ENCODE measurements at places on chromosomes 6 and 20.

DNA sequence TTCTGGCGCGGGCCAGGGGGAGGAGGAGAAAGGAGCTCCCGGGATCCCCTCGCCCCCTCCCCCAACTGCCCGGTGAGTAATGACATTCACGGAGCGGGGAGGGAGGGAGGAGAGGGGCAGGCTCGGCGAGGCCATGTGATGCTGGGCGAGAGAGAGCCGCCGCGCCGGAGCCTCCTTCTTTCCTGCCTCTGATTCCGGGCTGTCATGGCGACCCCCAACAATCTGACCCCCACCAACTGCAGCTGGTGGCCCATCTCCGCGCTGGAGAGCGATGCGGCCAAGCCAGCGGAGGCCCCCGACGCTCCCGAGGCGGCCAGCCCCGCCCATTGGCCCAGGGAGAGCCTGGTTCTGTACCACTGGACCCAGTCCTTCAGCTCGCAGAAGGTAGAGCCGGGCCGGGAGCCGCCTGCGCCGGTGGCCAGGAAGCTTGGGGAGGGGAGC lies at the start of gene GDAP1L1:
TSS of gene GDAP1L1 (plus strand) at position 178 of the 441 bp plus-strand sequence. CDS start at position 205, 27 bp downstream.
- DNase-seq, result no peak

GRCh38 chr20:5770987-5771318 lies 20.8 kb downstream of the SHLD1 start:
- DNase-seq, result no peak

- DNase-seq, result no peak
These were observed 1.9 kb upstream of the TRIM38 start for GRCh38 chr6:25960734-25961133.

DNA sequence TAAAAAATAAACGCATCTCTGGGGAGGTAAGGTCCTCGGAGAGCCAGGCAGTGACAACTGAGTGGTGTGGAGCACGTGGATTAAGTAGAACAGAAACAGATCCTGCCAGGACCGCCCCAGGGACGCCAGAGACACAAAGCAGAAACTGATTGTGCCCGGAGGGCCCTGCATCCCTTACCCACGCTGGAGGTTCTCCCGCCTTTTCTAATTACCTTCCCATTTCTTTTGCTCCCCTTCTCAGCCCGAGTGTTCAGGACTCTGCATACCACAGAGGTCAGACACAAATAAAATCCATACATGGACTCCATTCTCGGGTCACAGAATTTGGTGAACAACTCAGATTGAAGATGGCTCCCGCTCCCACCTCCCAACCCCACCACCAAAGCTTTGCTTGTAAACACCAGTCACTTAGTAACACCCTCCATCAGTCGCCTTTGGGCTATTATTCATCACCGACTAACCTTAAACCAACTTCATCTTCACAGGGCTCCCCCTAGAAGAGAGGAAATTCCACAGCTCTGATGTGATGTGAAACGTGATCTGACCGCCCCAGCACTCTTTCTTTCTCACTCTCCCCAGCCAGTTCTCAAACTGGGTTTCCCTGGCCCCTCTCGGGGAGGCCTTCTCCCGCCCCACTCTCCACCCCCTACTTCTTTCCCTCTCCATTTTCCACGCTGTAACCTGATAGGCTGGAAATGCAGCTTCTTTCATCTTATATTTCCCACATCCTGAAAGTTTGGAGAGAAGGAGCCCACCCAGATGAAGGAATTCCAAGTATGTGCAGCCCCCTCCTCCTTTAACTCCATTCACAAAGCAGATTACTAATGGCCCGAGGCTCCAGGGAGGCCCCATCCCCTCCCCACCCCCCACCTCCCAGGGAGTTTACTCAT lies 32.5 kb upstream of the PIM1 start:
- no peak for DNase-seq

DNA sequence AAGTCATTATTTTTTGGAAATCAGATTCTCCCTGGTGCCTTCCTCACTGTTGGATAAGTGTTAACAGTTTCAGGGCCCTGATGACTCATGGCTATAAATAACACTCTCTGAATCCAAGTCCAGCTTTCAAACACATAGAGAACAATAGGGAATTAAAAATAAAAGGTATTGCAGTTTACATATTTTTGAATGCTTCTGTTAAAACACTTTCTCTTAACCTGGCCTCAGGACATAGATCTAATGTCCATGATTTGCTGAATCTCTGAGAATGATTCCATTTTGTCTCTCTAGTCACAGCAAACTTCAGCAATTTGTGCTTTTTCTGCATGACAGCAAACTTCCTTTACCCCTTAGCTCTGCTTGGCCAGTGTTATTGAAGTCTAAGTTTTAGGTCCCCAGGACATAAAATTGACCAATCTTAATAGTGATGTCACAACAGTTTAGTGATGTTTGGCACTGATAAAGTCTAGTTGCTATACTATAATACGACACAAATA lies 1192.4 kb upstream of the CITED2 start:
- DNase-seq, result no peak

- no peak for DNase-seq
These were observed 2.3 kb upstream of the ADGRF1 start for GRCh38 chr6:47044397-47044796.

DNA sequence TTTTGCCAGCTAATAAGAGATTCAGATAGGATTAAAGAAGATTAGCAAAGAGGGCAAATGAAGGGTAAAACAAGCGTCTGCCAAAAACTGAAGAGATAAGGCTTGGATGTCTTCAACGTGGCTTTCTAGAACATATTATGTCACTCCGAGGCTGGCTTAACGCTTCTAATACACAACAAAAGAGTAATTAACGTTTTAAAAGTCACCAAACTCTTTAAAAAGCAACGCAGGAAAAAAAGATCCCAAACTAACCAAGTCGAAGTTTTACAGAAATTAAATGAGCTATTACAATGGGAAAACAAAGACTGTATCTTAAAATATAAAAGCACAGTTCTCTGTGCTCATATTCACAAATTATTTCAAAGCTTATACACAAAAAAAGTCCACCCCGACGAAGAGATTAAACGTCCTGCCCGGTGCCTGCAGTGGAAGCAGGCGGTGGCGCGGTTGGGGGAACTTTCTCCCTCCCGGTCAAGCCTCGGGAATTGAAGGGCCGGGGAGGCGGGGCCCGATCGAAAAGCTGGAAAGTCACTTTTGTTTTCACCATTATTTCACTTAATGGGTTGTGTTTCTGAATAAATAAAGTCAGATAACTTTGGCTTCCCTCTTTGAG lies 1.2 kb downstream of the MAK start:
- no peak for DNase-seq

DNA sequence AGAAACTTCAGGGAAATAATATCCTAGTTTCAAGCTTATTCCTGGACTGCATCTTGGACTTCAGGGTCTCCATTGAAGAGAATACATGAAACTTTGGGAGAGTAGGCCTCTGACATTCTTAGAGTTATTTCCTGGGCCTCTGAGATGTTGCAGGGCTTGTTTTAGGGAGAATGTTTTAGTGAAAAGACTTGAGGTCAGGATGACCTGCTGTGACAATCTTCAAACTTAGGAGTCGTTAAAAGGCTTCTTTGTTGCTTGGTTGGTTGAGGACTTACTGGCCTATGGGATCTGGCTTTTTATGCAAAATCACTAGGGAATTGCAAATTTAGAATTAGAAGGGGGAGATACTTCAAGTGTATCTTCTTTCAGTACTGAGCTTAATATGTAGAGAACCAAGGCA lies 613.2 kb upstream of the FLRT3 start:
- no peak for DNase-seq

- no peak for DNase-seq
These were observed 447.8 kb downstream of the FRK start for GRCh38 chr6:115612796-115613479.

- DNase-seq, result no peak
These were observed 172.0 kb downstream of the COL9A1 start for GRCh38 chr6:70130865-70131264.

- DNase-seq, result no peak
These were observed 66.0 kb downstream of the ARHGAP18 start for GRCh38 chr6:129643968-129644367.

- no peak for DNase-seq
These were observed 26.0 kb downstream of the TRAM2 start for GRCh38 chr6:52550870-52551269.

DNA sequence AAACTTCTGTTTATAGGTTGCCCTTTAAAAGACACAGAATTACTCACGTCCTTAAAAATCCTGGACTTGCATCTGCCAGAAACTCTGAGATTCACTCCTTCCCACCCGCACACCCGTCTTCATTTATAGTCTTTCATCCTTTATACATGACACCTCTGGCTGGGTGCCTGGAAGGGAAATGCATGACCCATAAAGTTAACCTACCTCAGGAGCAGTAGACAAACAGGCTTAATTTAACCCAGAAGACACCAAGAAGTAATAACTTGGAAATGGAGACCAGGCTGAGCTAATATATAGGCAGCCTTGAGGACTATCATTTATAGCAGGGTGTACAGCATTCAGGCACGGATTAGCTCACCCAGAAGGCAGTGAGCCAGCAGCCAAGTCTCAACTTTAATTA lies 429.0 kb upstream of the NRSN1 start:
- DNase-seq, result no peak

DNA sequence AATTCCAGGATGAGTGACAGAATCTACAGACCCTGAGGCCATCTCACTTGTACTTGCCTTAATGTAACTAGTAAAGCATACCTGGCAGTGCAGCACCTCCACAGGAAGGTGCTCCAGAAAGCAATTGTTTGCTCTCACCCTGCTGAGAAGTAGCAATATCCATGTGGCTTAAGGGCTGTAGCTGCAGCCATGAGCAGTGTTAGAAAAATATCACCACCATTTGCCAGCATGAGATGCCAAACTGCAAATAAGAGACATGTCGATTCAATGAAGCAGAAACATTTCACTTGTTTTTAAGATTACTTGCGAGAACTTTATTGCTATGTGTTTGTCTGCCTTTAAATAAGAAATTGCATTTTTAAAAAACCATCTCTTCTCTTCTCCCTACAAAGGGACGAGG lies 151.5 kb downstream of the PRL start:
- DNase-seq, result no peak

DNA sequence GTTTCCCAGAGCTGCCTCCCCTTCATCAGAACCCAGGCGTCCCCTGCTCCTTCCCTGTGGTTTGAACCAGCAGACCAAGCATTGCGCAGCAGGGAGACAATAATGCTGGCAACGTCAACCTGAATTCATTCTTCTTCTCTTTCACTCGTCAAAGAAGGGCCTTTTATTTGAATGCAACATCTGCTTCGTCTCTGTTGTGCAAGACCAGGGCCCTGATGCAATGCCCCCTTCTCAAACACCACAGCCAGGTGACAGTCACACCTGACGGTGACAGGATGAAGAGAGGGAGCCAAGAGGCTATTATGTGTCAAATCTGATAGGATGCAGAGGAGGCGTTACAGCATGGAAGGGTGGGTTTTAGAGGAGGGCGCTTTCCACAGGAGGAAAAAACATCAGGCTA lies 8.0 kb downstream of the INSM1 start:
- DNase-seq, result no peak

DNA sequence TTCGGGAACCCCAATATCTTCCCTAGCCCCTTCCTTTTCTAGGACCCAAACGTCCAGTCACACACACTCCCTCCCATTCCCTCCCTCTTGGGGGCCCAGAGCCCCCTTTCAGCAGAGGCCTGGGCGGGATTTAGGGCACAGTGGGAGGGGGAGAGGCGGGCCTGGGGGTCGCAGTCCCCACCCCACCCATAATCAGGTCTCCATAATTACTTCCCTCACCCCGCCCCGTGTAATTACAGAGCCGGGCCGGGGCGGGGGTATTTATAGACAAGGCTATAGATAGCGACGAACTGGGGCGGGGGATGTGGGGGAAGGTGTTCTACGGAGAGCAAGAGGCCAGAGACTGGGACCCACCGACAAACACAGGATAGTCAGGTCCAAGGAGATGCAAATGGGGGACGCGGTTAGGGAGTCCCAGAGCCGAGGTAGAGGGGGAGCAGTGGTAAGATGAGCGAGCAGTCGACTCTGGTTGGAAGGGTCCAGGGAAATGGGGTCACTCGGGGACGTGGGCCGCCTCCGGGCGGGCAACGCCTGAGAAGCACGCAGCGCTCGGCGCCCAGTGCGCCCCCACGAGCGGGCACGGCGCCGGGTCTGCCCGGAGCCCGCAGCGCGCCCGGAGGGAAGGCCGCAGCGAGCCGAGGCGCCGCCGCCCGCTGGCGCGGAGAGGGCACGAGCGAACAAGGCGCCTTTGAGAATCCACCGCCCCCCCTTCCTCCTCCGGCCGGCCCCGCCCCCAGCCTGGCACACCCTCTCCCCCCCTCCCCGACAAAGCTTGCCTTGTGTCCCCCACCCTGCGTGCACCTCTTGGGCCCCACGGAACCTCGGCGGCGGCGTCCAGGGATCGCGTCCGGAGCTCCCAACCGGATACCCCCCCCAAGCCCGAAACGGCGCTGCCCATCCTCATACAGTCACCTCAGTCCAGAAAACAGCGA lies 670 bp upstream of the COL11A2 start:
- DNase-seq, result no peak

DNA sequence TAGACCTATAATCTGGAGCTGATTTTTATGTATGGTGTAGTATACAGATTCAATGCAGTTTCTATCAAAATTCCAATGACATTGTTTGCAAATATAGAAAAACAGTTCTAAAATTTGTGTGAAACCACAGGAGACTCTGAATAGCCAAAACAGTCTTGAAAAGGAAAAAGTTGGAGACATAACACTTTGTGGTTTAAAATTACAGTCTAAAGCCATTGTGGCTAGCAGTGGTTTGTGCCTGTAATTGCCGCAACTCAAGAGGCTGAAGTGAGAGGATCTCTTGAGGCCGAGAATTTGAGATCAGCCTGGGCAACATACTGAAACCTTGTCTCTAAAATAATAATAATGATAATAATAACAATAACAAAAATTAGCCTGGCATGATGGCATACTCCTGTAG lies 213.7 kb downstream of the CDKAL1 start:
- no peak for DNase-seq

DNA sequence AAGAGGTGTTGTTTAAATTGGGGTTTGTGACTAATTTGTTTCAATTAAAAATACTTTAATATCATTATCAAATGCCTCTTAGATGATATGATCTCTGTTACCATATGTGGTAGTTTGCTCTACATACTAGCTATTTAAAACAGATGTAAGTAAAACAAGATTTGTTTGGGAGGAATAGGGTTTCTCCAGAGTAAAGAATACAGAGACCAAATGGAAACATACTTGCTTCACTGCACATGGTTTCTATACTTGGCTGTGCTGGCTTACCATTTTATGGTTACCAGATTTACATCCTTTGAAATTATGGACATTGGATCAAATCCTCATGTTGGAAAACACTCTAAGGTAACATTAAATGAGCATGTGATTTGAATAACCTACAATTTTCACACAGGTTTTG lies 588.3 kb downstream of the CD109 start:
- no peak for DNase-seq

GRCh38 chr6:84756877-84757276 lies 7.5 kb downstream of the TBX18 start:
- no peak for DNase-seq

DNA sequence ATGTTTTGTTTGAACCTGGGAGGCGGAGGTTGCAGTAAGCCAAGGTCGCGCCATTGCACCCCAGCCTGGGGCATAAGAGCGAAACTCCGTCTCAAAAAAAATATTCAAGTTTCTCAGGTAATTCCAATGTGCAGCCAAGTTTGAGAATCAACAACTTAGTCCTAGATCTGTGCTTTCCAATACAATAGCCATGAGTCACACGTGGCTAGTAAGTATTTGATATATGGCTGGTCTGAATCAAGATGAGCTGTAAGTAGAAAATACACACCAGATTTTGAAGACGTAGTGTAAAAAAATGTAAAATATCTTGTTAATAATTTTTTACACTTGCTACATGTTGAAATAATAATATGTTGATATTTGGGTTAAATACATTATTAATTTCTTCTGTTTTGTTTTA lies 35.0 kb upstream of the BTBD3 start:
- no peak for DNase-seq
